ENCODE measurements at places on chromosomes 2 and 18.

- DNase-seq: peak; percentile 35
These were observed 137.1 kb downstream of the ZEB2 start for GRCh38 chr2:144382849-144383248.

GRCh38 chr2:56132138-56132537 is 51.7 kb upstream of the CCDC85A start:
- no peak for DNase-seq

DNA sequence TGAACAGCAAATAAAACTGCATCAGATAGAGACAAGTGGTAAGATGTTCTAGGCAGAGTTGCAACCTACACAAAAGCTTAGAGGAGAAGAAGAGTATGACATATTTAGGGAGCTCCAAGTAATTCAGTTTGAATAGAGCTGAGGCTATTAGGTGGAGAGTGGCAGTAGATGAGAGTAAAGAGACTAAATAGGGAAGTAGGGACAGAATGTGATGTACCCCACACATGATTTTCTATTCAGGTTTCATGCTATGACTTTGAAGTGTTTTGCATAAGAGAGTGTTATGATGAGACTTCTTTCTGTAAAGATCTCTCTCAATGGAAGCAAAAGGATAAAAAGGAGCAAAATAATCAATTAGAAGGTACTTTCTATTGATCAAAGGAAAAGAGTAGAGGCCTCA is 206.8 kb upstream of the ERBB4 start:
- no peak for DNase-seq

GRCh38 chr2:150976604-150977003 is 285.1 kb downstream of the RBM43 start:
- DNase-seq: no peak

GRCh38 chr2:137939026-137939425 is 25.2 kb upstream of the HNMT start:
- DNase-seq: no peak

DNA sequence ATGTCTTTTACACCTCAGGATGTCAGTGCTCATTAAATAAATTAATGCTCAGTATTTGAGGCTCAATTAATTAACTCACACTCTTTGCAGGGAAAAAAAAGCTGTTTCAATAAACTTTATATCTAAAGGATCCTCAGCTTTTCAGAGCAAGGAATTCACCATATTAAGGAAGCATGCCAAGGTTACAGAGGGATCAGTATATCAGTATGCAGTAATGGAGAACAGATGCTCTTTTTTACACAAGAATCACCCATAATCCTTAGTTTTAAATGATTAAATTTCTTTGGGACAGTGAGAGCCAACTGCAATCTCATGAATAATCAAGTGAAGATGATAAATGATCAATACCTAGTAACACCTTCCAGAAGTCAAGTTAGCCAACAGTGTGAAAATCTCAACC is 14.9 kb upstream of the LCT start:
- no peak for DNase-seq

DNA sequence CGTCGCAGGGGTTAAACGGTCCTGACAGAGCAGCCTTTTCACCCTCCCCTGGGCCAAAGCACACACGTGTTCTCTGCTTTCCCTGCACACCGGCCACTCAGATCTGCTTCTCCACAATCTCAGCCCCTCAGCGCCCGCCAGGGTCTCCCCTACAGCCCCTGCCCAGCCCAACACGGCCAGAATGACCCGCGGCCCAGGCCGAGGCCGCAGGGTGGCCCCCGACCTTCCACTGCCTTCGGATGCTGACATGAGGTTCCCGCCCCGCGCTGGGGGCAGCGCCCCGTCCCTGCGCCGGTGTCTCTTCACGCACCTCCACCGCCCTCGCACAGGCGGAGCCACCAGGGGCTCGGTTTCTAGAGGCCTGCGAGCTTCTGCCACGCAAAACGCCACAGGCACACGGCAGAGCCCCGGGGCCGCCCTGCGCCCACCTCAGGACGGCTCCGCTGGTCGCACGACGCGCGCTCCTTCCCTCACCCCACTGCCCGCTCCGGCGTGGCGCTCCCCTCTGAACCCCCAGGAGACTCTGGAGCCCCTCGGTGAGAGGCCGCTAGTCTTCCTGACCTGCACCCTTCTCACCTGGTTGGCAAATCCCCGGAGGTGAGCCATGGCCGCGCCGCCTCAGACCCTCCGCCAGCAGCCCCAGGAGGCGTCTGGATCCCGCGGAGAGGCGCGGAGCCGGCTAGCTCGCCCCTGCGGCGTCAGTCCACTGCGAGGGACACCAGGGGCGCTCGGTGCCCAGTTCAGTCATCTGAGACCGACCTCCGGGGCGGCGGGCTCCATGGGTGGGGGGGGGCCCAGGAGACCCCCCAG is 749 bp downstream of the STK25 start:
- peak; percentile 39 for DNase-seq

- DNase-seq: no peak
These were observed 241.3 kb downstream of the RBM43 start for GRCh38 chr2:151020411-151020810.

DNA sequence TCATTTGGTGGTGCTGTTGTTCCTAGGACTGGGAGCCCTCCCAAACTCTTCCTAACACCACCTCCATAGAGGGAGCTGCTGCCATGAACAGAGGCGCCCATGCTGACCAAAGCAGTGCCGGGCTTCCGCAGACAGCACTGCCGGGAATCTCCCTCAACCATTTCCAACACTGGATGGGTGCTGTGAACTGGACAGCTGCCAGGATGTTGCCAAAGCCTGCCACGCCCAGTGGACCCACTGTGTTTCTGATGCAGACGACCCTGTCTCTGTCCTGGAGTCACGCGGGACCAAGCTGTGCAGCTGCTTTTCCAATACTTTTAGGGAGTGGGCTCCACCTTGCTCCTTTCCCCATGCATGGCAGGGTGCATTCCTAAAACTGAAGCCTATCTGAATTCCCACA is 16.9 kb upstream of the GNAL start:
- DNase-seq: no peak

DNA sequence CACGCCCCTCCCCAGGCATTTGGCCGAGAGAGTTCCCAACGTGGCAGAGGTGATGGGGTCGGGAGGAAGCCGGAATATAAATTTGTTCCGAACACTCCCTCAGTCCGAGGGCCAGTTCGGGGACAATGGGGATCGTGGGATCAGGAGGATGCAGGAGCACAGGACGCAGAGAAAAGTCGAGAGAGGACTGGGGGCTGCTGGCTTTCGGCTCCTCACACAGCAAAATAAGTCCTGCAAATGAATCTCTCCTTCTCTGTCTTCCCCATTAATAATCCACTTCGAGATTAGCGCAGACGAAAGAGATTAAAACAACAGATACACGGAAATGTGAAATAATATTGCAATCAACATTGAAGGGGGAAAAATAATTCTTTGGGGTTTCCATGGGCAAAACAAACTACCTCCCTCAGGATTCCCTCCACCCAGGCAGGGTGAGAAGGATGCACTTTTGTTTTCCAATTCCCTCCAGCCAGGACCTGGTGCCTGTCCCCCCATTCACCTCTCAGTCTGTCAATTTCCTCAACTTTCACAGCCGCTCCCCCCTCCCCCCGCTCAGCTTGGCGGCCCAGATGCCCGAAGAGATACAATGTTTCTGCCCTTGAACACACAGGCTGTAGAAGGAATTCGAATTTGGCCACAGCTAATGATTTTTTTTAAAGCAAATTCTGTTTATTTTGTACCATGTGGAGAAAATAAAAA is 3.1 kb upstream of the ZEB2 start:
- DNase-seq: no peak

DNA sequence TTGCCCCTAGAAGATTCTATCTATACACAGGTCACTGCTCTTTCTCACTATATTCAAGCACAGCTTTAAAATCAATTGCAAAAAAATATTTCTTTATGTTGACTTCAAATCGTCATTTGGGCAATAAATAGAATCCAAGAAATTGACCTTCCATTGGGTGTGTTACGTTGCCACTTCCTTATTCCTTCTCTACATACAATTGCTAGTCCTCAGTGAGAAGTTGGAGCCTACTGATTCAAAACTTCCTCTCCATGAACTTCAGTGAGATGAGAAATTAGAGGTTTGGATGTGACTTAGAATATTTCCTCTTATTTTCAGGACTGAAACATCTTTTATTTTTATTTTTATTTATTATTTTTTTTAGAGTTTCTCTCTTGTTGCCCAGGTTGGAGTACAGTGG is 40.3 kb downstream of the PMAIP1 start:
- DNase-seq: no peak

DNA sequence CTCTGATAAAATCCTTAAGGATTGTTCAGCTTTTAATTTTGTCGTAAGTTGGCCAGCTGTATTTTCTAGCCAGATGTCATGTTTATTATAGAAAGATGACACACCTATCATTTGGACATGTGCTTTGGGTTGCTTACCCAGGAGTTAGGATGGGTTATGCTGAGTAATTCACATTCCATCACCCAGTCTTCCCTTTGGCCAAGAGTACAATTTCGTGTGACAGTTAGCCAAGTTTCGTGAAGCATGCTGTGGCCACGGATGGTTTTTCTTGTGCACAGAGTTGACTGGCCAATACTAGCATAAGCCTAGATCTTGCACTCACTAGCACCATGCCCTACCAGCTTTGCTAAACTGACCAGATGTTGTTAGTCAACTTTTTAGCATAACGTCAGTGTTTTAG is 5.8 kb downstream of the MAPRE3 start:
- DNase-seq: no peak

DNA sequence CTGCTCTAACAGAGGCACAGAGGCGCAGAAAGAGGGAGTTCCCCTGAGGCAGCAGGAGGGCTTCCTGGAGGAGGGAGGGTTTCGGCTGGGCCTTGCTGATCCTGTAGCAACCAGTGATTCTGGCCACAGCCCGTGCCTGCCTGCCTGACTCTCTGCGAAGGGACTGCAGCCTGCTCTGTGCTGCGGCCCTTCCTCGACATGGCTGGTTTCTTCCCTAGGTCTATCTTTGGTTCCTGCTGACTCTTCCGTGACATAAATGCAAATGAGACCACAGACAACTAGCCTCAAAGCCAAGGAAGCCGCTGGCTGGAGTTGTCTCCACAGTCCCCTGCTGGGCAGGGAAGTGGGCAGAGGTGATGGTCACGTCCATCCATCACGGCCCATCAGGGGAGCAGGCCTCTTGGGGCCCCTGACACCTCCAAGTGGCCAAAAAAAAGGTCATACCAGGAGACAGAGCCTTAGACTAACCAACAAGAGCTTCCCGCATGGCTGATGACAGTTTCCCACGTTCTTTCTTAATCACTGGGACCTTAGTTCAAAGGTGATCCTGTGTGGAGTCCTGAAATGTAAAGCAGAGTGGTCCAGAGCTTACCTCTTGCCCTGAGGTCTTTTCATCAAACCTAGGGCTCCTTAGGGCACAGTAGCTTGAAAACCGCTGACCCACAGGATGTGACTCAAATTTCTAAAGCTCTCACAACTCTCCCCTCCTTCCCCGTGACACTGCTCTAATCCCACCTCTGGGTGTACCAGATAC is 55.3 kb downstream of the HS1BP3 start:
- DNase-seq: peak; percentile 59

DNA sequence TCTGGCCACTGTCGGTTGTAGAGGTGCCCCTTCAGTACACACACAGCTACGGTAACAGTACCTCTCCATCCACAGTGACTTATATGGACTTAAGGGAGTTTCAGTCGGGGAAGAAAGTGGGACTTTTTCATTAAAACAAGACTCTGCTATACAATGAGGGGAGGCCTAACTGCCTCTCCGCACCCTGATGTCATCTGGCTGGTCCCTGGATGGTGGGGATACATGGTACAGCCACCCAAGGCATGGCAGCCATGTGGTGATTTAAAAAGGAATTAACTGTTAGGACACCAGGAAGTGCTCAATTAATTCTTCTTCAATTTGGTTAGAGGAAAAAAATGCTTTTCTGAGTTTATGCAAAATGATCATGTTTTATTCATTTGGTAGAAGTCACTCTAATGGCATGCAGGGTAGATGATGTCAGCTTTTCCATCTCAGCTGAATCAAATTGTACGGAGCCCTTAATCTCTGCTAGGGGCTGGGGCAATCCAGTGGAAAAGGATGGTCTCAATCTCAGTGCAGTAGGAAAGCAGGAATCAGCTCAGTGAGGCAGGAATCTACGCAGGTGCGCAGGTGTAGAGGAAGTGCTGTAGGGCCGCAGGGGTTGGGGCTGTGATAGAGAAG is 243.9 kb downstream of the PRKCE start:
- no peak for DNase-seq

- DNase-seq: no peak
These were observed 340.0 kb upstream of the MEX3C start for GRCh38 chr18:51537487-51537886.

DNA sequence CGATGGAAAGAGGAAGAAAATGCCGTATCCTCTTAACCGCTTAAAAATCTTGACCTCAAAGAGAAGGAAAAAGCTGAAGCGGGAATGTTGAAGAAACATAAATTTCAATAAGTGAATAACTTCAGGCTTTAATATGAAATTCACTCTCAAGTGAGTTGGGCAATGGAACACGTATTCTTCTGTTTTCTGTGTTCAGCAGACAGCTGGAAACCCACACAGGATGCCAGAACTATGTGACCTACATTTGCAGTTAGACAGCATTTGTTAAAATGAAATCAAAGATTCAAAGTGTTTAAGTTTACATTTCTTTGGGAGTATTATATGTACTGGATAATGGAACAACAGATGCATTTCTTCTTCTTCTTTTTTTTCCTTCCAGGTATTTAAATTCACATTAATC is 80.5 kb upstream of the SPATS2L start:
- no peak for DNase-seq

GRCh38 chr2:200962811-200963123 is 693 bp downstream of the ORC2 start:
- DNase-seq: no peak

DNA sequence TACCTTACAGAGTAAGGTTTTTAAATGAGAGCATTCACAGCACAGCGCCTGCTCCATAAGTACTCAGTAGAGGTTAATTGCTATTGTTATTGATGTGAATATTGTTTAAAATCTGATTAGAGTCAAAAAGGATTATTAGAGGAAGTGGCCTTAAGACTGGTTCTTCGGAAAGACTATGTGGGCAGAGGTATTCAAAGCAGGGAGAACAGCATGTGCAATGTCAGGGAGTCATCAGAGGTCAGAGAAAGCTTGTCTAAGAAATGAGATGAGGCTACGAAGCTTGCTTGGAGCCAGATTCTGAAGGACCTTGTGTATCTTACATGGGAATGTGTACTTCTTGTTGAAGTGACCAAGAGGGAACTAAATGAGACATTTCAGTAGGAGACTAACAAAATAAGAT is 49.8 kb downstream of the PMS1 start:
- DNase-seq: no peak

- no peak for DNase-seq
These were observed 47.8 kb downstream of the TGFA start for GRCh38 chr2:70505613-70506391.

DNA sequence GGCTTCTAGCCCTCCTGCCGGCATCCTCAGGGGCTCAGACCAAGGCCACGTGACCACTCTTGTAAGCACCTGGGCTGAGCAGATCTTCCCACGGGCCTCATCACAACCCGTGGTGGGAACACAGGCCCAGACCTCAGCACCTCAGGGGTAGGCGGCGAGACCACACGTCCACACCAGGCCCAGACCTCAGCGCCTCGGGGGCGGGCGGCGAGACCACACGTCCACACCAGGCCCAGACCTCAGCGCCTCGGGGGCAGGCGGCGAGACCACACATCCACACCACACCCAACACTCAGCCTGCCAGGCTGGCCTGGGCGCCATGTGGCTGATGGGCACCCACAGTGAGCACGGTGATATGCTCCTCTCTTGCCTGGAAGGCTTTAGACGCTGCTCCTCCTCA is 334.4 kb upstream of the SALL3 start:
- no peak for DNase-seq
